ENCODE measurements at places on chromosomes 4 and X.
A peak's percentile ranks its signal among the peaks of the same experiment; 100 is the strongest.

GRCh38 chrX:17613979-17614588, 123.2 kb upstream of the SCML1 start:
- no peak for DNase-seq

GRCh38 chr4:48259748-48260147, 9.9 kb downstream of the TEC start:
- no peak for DNase-seq

DNA sequence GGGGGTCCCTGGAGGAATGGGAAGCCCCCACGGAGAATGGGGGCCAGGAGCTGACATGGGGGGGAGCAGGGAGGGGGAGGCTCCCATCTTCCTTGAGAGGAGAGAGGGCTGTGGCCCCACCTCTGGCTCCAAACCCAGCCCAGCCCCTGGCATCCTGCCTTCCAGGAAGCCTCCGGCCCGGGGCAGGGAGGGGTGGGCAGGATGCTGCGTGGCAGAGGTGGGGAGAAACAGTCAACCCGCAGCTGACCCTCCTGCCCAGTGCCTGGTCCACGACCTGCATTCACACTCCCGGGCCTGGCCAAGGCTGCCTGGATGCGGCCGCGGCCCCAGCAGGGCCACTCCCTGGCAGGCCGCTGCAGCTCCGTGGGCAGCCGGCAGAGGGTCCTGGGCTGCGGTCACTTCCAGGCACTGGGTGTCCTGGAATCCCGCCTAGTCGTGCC, 39.0 kb downstream of the CPLX1 start:
- DNase-seq = no peak

DNA sequence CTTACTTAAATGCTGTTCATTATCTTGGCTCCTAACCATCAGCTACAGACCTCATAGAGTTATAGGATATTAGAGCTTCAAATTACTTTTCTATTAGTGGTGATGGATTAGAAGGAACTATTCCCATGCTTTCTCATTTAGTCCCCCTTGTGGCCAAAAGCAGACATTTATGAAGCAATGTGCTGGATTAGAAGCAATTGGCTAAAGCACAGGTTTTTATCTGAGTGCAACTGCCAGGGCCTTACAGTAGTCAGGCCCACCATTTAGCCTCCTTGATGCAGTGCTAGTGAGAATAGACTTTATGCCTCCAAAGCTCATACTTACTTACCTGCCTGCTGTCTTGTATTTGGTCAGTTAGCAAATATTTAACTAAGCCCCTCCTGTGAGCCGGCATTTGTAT, 93.0 kb downstream of the TSPAN7 start:
- DNase-seq = peak; percentile 40

- no peak for DNase-seq
Measured at GRCh38 chr4:27789773-27790172, 929.1 kb downstream of the STIM2 start.

DNA sequence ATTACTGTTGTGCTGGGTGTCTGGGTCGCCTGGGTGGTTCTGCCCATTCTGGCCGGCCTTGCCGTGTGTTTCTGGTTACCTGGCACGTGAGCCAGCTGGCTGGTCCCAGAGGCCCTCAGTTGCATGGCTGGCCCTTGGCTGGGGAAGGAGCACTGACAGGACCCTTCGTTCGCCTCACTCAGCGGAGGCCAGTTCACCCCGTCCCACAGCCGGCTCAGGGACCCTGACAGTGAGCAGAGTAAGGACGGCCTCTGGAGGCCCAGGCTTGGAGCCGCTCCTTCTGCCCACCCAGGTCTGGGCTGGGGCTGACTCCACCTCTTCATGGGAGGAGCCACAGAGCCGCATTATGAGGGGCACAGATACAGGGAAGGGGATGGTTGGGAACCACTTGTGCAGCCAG, 20.3 kb upstream of the HGFAC start:
- no peak for DNase-seq

- DNase-seq = no peak
Measured at GRCh38 chr4:163263606-163264005, 68.8 kb downstream of the NPY1R start.

- no peak for DNase-seq
Measured at GRCh38 chr4:88003261-88003660, 4.2 kb upstream of the PKD2 start.

GRCh38 chr4:10100734-10101216, 15.8 kb downstream of the WDR1 start:
- peak; percentile 61 for DNase-seq

DNA sequence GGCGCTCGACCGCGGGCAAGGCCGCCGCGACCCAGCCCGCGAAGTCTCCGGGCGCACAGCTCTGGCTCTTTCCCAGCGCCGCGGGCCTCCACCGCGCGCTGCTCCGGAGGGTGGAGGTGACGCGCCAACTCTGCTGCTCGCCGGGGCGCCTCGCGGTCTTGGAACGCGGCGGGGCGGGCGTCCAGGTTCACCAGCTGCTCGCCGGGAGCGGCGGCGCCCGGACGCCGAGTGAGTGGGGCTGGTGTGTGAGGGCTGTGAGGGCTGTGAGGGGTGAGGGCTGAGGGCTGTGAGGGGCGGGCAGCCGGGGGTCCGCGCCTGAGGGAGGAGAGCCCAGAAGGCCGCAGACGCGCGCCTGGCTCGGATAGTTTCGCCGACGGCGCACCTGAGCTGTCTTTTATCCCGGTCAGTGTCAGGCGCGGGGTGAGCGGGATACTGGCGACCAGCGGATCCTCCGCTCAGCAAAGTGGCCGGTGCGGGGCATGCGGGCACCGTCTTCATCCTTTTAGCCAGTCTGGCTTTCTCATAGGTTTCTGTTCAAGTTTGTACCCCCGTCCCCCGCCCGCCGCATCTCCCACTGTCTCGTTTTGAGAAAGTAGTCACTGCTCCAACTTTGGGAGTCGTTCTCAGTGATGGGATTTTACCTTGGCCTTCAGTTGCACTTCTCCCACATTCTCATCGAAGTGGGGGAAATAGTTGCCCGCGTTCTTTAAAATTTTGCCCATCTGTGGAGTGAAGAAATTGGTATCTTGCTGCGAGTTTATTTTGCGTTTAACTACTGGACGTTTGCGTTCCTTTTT, 586 bp downstream of the HERC5 start:
- DNase-seq = peak; percentile 31

DNA sequence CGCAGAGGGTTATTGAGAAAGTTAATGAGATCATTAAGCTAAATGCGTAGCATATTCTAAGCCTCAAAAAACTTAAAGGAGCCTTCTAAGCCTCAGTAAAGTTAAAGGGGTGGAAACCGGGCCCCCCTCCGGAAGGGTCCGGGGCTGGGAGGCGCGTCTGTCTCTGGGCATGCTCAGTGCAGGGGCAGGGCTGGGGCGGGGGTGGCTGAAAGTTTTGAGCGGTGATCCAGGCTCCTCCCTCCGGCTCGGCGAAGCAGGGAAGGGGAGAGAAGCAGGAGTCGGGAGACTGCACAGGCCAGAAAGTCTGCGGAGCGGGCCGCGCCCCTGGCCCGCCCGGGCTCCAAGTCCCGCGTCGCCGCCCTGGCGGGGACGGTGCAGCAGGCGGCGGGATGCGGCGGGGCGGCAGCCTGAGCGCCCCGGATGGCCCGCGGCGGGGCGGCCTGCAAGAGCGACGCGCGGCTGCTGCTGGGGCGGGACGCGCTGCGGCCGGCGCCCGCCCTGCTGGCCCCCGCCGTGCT, at the start of gene EVC:
Gene EVC, plus strand, starts transcription at position 241 of the 518 bp plus-strand sequence. Its CDS starts 180 bp downstream, at position 421.
- peak; percentile 29 for DNase-seq

DNA sequence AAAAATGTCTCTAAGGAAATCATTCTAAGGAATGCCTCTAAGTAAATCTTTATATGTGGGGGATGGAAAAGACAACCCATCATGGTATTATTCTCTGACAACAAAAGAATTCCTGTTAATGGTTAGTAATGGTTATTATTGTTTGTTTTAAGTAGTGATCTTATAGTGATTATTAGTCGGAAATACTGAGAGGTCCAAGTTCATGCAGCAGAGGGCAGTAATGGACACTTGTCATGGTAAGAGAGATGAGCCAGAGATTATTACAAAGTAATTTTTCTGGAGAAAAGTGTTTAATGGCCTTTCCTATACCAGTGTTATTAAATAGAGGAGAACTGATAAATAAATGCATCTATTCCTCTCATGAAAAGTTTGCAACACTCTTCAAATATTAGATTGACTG, 8.1 kb upstream of the DKK2 start:
- no peak for DNase-seq

DNA sequence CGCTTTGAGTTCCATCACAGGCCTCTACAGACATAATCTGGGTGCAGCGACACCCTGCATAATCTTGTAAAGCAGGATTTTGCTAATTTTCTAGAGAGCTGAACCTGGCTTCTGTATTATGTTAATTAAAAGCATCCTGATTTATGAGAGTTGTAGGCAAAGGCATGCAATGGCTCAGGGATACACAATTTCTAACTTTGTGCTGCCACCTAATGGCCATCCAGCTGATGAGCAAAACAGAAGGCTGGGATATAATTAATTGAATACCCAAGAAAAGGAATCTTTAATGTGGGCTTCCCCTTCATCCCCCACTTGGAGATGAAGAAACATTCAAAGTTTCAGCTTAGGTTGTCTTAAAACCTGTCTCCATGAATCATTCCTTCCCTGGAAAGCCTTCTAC, 78.1 kb downstream of the BMP15 start:
- DNase-seq = peak; percentile 38

DNA sequence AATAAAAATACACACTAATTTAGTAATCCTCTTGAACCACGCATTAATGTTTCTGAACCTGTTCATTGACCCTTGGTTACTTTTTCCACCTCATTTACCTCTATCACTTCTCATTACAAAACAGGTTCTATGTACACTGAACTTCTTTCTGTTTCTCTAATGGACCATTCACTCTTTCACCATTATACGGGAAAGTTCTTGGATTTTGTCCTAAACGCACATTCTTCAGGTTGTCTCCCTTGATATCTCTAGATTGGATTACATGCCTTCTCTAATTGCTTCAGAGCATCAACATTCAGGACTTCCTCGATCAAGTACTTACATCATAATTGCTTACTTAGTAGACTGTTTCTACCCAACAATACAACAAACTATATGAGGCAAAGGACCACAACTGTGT, 359.4 kb upstream of the FSTL5 start:
- no peak for DNase-seq

- DNase-seq = no peak
Measured at GRCh38 chr4:31160146-31160545, 440.0 kb downstream of the PCDH7 start.

GRCh38 chrX:17432158-17432557, 57.2 kb downstream of the NHS start:
- DNase-seq = no peak

- DNase-seq = peak; percentile 55
Measured at GRCh38 chr4:163556177-163556576, 61.7 kb downstream of the TMA16 start.

GRCh38 chrX:154840856-154841255, 6.4 kb upstream of the SMIM9 start:
- DNase-seq = peak; percentile 59

DNA sequence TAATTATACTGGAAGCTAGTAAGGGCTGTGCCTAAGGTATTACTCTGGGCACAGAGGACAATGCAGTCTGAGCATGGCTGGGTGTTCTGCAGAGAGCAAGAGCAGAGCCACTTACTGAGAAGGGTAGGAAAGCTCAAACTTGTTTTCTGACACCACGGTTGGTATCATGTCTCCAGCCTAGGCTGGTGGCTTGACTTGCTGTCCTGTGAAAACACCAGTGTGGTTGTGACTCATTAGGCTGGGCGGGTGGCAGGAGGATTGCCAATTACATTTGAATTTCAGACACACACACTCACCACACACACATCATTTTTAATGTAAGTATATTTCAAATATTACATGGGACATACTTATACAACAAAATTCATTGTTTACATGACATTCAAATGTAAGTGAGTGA, 19.7 kb upstream of the MTM1 start:
- DNase-seq = peak; percentile 32

Data from suppressor macrophage treated with lipopolysaccharide for 4 hours (primary cell).